Uterus (tissue), 4 donors: ENCODE measurements at places on chromosomes 3 and 15.

- DNase-seq: no peak
These were observed 110.0 kb downstream of the TJP1 start for GRCh38 chr15:29712149-29712885.

DNA sequence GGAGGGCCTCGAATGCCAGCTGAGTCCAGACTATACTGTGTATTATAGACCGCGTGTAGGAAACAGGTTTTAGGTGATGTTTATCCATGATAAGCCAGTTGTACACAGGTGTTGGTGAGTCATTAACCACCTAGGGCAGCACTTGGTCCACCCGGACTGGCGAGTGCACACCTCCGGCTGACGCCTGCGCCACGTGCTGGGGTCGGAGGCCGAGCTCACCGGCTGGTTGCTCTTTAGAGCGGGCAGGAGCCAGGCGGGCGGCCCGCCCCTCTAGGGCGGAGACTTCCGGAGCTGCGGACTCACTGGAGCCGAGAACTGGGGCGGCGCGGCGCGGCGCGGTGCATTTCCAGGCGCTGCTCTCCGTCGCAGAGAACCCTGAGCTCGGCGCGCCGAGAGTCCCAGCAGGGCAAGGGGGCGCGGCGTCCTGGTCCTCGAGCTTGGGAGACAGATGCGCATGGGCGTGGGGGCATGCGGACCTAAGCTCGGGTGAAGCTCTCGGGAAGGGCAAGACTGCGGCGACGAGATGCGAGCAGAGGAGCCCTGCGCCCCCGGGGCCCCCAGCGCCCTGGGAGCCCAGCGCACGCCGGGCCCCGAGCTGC is at the start of gene ESYT3:
TSS of gene ESYT3 (plus strand) at position 341 of the 599 bp plus-strand sequence. CDS start at position 524, 183 bp downstream.
- peak; percentile 67 for DNase-seq

DNA sequence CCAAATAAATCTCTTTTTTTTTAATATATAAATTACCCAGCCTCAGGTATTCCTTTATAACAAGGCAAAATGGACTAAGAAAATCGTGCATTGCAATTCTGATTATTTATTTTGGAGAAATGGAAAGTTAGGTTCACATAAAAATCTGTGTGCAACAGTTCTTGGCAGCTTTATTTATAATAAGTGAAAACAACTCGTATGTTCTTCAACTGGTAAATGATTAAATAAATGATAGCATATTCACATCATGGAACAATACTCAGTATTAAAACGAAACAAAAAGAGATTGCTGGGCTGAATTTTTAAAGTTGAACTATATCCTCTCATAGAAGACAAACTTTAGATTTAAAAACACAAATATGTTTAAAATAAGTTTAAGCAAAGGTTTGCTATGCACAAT is 176.3 kb upstream of the ZNF385D start:
- DNase-seq: no peak

GRCh38 chr3:126441256-126441880 is 34.3 kb downstream of the ZXDC start:
- DNase-seq: peak; percentile 7

GRCh38 chr3:101249522-101249921 is 70.9 kb downstream of the IMPG2 start:
- DNase-seq: no peak

- no peak for DNase-seq
These were observed 87.7 kb upstream of the LIMD1 start for GRCh38 chr3:45506751-45507391.

- DNase-seq: no peak
These were observed 123.2 kb upstream of the UBE2E2 start for GRCh38 chr3:23079976-23080375.

GRCh38 chr3:45462522-45463265 is 74.3 kb downstream of the LARS2 start:
- DNase-seq: no peak

GRCh38 chr3:66303491-66303901 is 82.7 kb downstream of the SLC25A26 start:
- DNase-seq: no peak

DNA sequence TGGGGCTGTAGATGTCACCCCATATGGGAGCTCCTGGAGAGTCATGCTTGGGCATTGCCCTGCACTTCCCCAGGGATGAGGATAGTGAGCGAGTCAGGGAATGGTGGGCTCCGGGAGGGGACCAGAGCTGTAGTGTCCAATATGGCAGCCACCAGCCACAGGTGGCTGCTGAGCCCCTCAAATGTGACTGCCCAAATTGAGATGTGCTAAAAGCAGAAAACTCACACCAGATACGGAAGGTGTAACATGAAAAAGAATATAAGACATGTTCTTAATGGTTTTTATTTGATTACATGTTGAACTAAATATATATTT is 31.7 kb downstream of the GRIP2 start:
- DNase-seq: peak; percentile 10

GRCh38 chr15:35321926-35322325 is 224.0 kb downstream of the DPH6 start:
- DNase-seq: no peak
